ENCODE measurements at places on chromosomes 7 and 10. TPM values are rescaled to one million over a fixed set of nuclear protein-coding genes. Genes with fewer than 3 reads are reported as not detected.

Gene CAV1
- not detected for polyA plus RNA-seq

Gene AGBL3
- 0.10 TPM for polyA plus RNA-seq

Gene GPR158
- not detected for polyA plus RNA-seq

Gene GSTO1
- 167 TPM for polyA plus RNA-seq

DNA sequence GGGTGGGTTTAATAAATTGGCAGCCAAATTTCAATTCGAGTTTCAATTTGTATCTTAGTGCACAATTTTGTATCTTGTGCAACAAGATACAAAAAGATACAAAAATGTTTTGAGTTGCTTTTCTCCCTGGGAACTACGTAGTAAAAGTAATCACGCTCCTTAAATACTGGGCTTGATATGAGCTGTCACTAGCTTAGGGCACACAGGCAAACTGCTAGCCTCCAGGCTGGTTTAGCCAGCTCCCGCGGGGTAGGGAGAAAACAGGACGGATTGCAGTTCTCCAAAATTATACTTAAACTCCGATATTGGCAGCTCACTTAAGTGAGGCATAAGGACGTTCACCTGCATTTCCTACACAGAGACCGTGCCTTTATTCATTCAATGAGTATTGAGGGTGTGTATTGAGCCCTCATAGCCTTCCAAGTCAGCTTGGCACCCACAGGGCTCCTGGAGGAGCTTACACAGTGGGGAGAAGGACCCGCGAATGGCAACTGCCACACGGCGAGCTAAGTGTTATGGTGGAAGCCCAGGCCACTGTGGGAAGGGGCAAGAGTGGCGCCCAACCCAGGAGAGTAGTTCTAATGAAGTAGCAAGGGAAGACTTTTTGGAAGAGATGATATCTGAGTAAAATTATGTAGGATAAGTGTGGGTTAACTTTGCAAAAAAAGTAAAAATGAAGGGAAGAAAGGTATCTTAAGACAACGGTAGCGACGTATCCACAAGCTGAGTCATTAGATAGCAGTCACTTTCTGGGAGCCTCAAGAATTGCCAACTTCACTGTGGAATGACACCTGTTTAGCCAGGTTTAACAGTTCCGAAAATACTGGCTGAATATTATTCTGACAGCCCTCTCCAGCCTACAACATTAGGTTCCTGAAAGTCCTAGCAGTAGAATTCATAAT is 1.6 kb upstream of the EPC1 start:
- peaks cover 5% of the 10 kb centered on the region for H3K36me3 ChIP-seq
- H3K4me1 ChIP-seq, result peaks cover 59% of the 10 kb centered on the region
- H3K27me3 ChIP-seq, result no peaks in the 10 kb centered on the region
- DNase-seq, result no peak
- no peak overlapping the region for H3K4me3 ChIP-seq

GRCh38 chr7:39921506-39922175 is 28.4 kb upstream of the CDK13 start:
- DNase-seq, result no peak
- H3K27ac ChIP-seq, result no peak overlapping the region
- H3K4me1 ChIP-seq, result no peaks in the 10 kb centered on the region
- H3K27me3 ChIP-seq, result no peaks in the 10 kb centered on the region
- no peak overlapping the region for H3K4me3 ChIP-seq

Gene MOGAT3
- not detected for polyA plus RNA-seq

DNA sequence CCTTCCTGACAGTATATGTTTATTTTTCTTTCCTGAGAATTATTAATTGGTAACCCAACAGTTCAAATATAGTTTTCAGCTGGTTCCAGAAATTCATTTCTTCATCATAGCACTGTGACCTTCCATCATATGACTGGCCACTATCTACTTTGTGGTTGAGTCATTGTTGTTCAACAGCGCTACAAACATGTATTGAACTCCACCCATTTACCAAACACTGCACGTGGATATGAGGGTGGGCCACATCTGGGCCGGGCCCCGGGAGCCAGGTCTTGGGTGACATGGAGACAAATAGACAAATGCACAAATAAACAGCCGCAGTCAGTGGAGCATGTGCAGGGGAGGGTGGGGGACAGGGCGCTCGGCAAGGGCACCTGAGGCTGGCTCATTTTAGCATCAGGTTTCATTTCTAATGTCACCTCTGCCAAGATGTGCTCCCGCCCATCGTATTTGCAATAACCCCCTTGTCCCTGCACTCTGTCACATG is 24.0 kb upstream of the EEPD1 start:
- H3K4me1 ChIP-seq, result no peaks in the 10 kb centered on the region
- no peak overlapping the region for H3K27ac ChIP-seq
- no peak for DNase-seq
- no peaks in the 10 kb centered on the region for H3K27me3 ChIP-seq
- no peaks in the 10 kb centered on the region for H3K36me3 ChIP-seq
- no peak overlapping the region for H3K4me3 ChIP-seq

- no peak overlapping the region for H3K27ac ChIP-seq
- H3K27me3 ChIP-seq, result no peaks in the 10 kb centered on the region
- H3K36me3 ChIP-seq, result no peaks in the 10 kb centered on the region
- DNase-seq, result no peak
Measured at GRCh38 chr7:46908770-46909169, 673.1 kb downstream of the TNS3 start.

GRCh38 chr10:35372329-35372728 is 36.0 kb downstream of the CCNY start:
- no peaks in the 10 kb centered on the region for H3K36me3 ChIP-seq
- H3K4me3 ChIP-seq, result no peak overlapping the region
- DNase-seq, result no peak

DNA sequence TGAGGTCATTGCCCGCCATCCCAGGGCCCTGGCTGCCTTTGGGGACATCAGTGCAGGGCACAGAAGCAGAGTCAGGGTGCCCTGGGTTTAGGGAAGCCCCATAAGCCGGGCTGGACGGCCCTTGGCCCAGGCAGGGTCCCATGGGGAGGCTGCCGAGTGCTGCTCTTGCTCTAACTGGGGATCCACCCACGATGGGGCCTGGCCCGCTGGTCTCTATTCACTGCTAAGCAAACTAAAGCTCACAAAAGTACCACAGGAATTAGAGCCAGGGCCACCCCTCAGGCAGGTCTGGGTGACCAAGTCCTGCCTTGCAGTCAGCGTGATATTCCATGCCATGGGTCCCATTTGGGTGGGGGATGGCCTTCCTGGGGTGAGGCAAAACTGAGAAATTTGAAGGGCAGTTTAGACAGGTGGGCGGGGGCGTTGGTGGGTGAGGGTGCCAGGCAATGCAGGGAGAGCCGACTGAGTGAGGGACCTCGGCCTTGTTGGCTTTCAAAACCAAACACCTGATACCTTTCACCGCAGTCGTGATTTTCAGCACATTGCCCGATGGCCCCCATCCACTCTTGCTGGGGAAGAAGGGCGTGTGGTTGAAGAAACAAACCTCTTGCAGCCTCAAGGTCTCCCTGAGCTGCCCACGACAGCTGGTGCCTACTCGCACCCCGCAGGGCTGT is 92.8 kb upstream of the PPIF start:
- H3K27ac ChIP-seq, result no peak overlapping the region
- H3K36me3 ChIP-seq, result no peaks in the 10 kb centered on the region
- no peaks in the 10 kb centered on the region for H3K27me3 ChIP-seq
- H3K4me1 ChIP-seq, result peaks cover 9% of the 10 kb centered on the region
- DNase-seq, result no peak

DNA sequence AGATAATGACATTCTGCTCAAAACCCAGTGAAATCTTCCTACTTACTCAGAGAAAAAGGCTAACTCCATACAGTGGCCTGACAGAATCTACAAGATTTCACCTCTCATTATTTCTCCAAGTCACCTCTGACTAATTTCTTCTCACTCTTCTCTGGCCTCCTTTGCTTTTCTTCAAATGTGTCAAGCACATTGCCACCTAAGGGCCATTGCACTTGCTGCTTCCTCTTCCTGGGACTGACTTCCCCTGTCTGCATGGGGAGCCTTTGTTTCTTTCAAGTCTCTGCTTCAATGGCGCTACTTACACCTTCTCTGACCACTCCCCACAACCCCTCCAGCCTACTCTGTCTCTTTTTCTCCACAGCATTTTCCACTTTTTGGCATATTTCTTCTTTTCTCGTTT is 36.0 kb downstream of the PRTFDC1 start:
- no peaks in the 10 kb centered on the region for H3K36me3 ChIP-seq
- H3K27me3 ChIP-seq, result no peaks in the 10 kb centered on the region
- DNase-seq, result no peak
- H3K27ac ChIP-seq, result no peak overlapping the region
- H3K4me3 ChIP-seq, result no peak overlapping the region
- peaks cover 26% of the 10 kb centered on the region for H3K4me1 ChIP-seq

Gene SPDYE6
- polyA plus RNA-seq, result 0.89 TPM

Gene OR2A25
- not detected for polyA plus RNA-seq

Gene SLC18A2
- polyA plus RNA-seq, result 0.08 TPM

- no peaks in the 10 kb centered on the region for H3K4me1 ChIP-seq
- no peaks in the 10 kb centered on the region for H3K27me3 ChIP-seq
- DNase-seq, result no peak
- no peak overlapping the region for H3K4me3 ChIP-seq
Measured at GRCh38 chr10:34854147-34854601, 39.1 kb upstream of the PARD3 start.

Gene ABCC2
- 0.14 TPM for polyA plus RNA-seq

DNA sequence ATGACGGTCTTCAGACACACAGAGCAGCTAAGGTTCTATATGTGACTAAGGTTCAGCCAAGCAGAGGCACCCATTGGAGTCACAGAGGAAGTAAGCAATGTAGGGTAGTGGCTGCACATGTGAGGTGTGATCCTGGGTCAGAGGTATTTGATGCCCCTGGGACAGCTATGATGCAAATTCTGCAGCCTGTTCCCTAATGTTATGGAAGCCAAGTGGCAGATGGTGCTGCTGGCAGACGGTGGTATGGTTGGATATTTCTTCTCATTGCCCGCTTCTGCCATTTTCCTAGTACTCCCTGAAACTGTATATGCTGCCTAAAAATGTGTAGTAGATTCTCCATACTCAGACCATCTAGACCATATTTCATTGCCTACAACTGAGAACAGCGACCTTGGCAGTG is 7.2 kb downstream of the TAS2R16 start:
- H3K4me3 ChIP-seq, result no peak overlapping the region
- no peaks in the 10 kb centered on the region for H3K36me3 ChIP-seq
- H3K4me1 ChIP-seq, result no peaks in the 10 kb centered on the region

Gene OPALIN
- polyA plus RNA-seq, result not detected

Gene SEC61A2
- 2.5 TPM for polyA plus RNA-seq

- H3K4me3 ChIP-seq, result no peak overlapping the region
- no peak overlapping the region for H3K27ac ChIP-seq
- no peaks in the 10 kb centered on the region for H3K27me3 ChIP-seq
- H3K36me3 ChIP-seq, result peaks cover 12% of the 10 kb centered on the region
- no peak for DNase-seq
Measured at GRCh38 chr7:36871863-36872262, 147.6 kb upstream of the AOAH start.

DNA sequence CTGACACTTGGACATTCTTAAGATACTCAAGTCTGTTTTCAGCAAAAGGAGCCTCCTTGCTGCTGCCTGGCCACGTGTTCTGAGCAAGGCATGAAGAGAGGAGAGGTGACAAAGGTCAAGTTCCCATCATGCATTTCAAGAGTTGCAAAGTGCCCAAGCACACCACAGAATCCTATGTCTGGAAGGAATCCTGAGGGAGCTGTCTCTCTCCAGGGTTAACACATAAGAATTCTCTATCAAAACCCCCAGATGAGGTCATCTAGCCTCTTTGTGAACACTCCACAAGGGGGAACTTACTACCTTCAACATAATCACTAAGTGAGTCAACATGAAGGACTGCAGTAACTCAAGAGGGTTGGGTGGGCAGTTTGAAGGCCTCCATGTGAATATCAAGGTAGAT is 155.5 kb downstream of the RNF216 start:
- H3K36me3 ChIP-seq, result peaks cover 16% of the 10 kb centered on the region
- no peak for DNase-seq
- H3K4me1 ChIP-seq, result peaks cover 12% of the 10 kb centered on the region
- no peaks in the 10 kb centered on the region for H3K27me3 ChIP-seq

Gene ABCB4
- polyA plus RNA-seq, result not detected

- no peaks in the 10 kb centered on the region for H3K4me1 ChIP-seq
- no peaks in the 10 kb centered on the region for H3K36me3 ChIP-seq
- DNase-seq, result no peak
- H3K27ac ChIP-seq, result no peak overlapping the region
- H3K4me3 ChIP-seq, result no peak overlapping the region
Measured at GRCh38 chr7:28581351-28581750, 169.0 kb downstream of the CREB5 start.

GRCh38 chr10:37125191-37125732 is at the start of gene ANKRD30A:
Gene ANKRD30A, plus strand, starts transcription at chr10:37125598. Its CDS starts 190 bp downstream, at chr10:37125788.
- H3K36me3 ChIP-seq, result no peaks in the 10 kb centered on the region
- no peaks in the 10 kb centered on the region for H3K4me1 ChIP-seq
- no peak for DNase-seq
- H3K4me3 ChIP-seq, result no peak within 1 kb of the TSS

DNA sequence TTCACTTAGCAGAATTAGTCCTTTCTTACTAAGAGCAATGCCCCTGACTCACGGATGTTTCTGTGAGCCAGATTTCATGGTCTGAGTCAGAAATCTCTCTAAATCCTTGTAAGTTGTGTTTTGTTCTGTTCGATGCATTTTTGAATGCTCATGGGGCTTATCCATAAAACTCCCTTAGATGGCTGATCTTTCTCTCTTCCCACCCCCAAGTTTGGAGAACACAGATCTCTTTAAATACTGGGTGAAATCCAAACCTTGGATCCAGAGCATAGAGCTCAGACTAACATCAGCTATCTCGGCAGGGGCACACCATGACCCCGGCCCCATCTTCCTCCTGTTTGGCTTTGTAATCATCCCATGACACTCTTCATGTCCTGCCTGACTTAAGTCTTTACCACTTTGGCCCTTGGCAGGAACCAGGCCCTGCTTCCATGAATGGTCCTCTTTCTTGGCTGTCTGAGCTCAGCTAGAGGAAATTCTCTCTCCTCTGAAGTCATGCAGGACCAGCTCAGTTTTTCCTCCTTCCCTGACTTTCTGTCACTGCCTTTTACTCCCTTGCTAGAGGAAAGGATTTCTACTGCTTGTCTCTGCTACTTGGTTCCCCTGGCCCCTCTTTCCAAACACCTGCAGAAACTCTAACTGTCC is 120.4 kb upstream of the RAB11FIP2 start:
- DNase-seq, result no peak

DNA sequence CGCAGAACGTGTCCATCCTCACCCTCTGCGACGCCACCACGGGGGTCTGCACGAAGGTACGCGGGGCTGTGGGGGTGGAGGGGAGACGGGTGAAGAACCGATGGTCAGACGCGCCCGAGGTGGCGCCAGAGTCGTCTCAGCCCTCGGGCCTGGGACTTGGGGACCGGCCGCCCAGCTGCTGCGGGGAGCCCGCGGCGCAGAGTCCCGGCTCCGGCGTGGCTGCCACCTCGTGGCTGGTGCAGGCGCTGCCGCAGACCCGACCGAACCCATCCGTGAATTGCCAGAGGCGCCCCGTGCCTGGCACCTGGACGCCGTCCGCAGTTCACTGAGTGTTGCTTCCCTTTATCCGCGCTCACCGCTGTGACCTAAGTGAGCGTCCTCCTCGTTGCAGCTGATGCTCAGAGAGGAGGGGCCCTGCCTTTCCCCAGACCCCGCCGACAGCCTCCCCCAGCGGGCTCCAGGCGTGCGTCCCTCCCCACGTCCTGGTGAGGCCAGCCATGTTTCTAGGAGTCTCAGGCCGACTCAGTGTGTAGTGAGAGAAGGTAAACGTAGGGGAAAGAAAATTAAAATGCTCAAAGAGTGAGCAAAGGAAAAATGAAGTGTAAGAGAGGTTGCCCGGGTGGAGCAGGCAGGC is 208.7 kb downstream of the PAXIP1 start:
- DNase-seq, result no peak
- no peak overlapping the region for H3K27ac ChIP-seq
- H3K4me3 ChIP-seq, result no peak overlapping the region
- no peaks in the 10 kb centered on the region for H3K4me1 ChIP-seq

GRCh38 chr10:132168571-132169030 is 18.1 kb upstream of the DPYSL4 start:
- H3K4me3 ChIP-seq, result no peak overlapping the region
- DNase-seq, result no peak

- no peak for DNase-seq
- no peaks in the 10 kb centered on the region for H3K36me3 ChIP-seq
- no peak overlapping the region for H3K4me3 ChIP-seq
Measured at GRCh38 chr10:91032611-91033206, 111.8 kb upstream of the ANKRD1 start.
